Muscle of back (tissue), 13 donors: ENCODE measurements at places on chromosomes 5 and 9. TPM values are rescaled to one million over a fixed set of nuclear protein-coding genes. Genes with fewer than 3 reads are reported as not detected.

The MCIDAS gene
- not detected for polyA plus RNA-seq

The ZER1 gene
- polyA plus RNA-seq = 35.6 TPM

The CDH18 gene
- 8.6 TPM for polyA plus RNA-seq

The PCDHA12 gene
- 0.08 TPM for polyA plus RNA-seq

The ATOSB gene
- polyA plus RNA-seq = 11.1 TPM

GRCh38 chr5:132090107-132090506, 16.5 kb downstream of the CSF2 start:
- DNase-seq = no peak

- no peak for DNase-seq
Observed at GRCh38 chr5:927172-928015, 34.7 kb downstream of the TRIP13 start.

GRCh38 chr9:107480386-107480789, 9.2 kb downstream of the KLF4 start:
- no peak for DNase-seq

GRCh38 chr5:56512313-56512996, 279.3 kb upstream of the ANKRD55 start:
- no peak for DNase-seq

- DNase-seq = peak; percentile 42
Observed at GRCh38 chr9:107751567-107752210, 262.1 kb upstream of the KLF4 start.

- no peak for DNase-seq
Observed at GRCh38 chr9:75183306-75183705, 95.0 kb downstream of the OSTF1 start.

- no peak for DNase-seq
Observed at GRCh38 chr9:21336457-21336856, 1.3 kb upstream of the KLHL9 start.

DNA sequence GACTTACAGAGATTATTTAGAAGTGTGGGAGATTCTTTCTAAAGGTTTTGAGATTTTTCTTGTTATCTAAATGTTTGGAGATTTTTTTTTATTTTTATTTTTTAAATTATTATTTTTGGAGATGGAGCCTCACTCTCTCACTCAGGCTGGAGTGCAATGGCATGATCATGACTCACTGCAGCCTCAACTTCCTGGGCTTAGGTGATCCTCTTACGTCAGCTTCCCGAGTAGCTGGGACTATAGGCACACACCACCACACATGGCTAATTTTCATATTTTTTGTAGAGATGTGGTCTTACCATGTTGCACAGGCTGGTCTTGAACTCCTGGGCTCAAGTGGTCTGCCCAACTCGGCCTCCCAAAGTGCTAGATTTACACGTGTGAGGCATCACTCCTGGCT, 694.5 kb downstream of the TLE1 start:
- peak; percentile 0 for DNase-seq

- no peak for DNase-seq
Observed at GRCh38 chr9:12413986-12414385, 279.2 kb upstream of the TYRP1 start.

DNA sequence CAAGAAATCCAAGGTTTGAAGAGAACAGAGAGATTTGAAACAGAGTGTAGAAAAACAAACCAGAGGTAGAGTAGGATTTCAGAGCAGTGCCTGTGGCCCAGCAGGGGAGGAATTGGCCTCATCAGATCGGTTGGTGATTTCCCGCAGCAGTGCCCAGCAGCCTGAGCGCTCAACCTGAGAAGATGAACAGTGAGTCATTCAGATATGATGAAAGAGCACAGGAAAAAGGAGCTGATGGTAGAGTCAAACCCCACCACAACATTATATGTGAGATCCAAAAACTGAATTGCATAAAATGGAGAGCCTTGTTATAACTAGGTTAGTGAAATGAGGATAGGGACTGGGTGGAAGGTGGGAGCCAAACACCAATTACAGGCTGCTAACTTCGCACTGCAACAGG, 248.9 kb downstream of the PIK3R1 start:
- no peak for DNase-seq
